Stimulated activated CD8-positive, alpha-beta memory T cell treated with anti-CD3 and anti-CD28 coated beads, Interleukin-2, amount 100 ng/mL, for 1 hour (primary cell): ENCODE measurements at places on chromosomes 1 and 21.

DNA sequence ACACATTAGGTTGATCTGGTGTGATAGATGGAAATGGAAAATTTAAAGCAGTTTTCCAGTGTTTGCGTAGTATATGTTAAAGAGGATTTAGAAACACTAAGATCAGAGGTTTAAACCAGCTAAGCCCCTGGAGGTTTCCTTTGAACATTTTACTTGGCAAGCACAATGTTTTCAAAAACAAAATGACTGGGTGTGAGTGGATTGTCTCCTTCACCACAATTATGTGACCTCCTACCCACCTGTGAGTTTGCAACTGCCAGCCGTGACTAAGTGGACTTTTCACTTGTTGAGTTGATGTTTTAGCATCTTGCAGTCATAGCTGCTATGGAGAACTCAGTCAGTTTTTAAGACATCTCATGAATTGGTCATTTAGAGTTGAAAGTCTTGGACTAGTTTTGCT is 4.7 kb downstream of the CCDC190 start:
- DNase-seq: no peak

GRCh38 chr1:7644086-7644485 is 127.0 kb upstream of the VAMP3 start:
- DNase-seq: no peak

DNA sequence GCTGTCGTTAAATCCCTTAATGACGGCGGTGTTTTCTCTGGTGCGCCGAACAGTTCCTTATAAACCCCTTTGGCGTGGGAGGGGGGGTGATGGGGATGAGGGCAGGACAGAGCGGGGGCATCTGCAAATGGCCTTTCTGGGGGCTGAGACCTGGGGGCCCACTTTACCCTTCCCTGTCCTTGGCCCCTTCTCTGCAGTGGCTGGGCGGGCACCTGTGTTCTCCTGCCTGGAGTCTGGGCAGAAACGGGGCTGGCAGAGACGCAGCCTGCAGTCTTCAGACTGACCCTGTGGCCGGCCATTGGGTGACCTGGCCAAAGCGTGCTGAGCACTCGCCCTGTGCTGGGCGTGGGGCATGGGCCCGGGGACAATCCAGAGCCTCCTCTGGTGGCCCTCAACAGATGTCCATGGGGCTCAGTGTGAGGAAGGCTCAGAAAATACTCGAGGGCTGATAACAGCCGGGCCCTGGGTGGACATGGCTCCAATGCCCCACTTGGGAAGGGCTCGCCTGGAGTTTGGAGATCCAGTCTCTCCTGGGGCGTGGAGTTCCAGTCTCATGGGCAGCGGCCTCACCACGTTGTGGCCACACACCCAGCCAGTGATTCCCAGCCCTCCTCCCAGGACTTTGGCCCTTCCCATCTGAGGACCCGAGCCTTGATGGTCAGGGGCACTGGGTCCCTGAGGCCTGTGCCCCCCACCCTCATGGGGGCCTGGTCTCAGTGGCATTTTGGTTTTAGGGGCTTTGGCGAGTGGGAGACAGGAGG is 50.8 kb upstream of the ACTRT2 start:
- DNase-seq: no peak

- no peak for DNase-seq
Observed at GRCh38 chr1:205980237-205980870, 22.8 kb downstream of the RAB7B start.

- DNase-seq: no peak
Observed at GRCh38 chr1:29356663-29357062, 120.3 kb downstream of the PTPRU start.

GRCh38 chr1:55213885-55214211 is 1.3 kb downstream of the USP24 start:
- DNase-seq: no peak

- DNase-seq: no peak
Observed at GRCh38 chr21:38712664-38713063, 93.1 kb upstream of the ETS2 start.

DNA sequence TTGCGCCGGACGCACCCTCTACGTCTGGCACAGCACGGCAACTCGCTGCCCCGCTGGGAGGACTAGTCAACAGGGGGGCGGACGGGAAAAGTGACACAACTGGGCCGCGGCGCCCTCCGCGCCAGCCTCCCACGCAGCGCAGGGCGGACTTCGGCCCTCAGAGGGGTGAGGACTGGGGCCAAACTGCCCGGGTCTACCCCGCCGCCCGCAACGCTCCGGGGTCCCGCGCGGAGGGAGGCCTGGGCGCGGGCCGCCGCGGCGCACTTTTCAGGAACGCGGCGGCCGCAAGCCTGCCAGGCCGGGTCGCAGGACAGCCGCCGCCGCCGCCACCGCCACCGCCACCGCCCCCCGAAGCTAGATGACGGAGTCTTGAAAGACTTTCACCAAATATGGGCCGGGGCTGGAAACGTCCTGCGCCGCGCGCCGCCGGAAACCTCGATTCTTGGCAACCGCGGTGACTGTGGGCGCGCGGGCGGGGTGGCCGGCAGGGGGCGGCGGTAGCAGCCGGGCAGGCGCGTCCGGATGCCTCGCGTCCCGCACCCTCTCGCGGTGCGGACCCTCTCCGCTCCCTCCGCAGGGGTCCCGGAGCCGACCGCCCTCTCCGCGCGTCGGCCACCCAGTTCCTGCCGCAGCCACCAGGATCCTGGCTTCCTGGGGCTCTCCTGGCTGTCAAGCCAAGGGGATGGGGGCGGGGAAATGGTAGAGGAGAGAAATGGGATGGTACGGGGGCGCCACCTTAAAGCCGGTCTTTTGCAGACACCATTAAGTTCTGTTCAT is 3.7 kb upstream of the CCN1 start:
- DNase-seq: no peak

- no peak for DNase-seq
Observed at GRCh38 chr21:34762786-34763185, 94.0 kb downstream of the CLIC6 start.

DNA sequence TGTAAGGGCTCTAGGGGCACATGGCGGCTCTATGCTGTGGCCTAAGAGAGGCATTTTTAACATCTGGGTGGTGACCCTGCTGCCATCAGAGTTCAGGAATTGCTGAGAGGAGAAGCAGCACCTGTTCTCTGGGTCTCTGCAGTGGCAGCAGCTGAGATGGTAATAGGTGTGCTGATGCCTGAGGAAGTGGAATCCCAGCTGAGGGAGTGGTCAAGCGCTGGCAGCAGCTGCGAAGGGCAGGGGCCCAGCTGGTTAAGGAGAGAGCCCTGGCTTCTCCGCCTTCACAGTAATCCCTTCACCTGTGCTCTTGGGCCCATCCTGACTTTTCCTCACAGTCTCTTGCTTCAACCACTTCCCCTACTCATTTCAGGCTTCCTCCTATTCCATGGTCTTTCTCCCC is 39.8 kb downstream of the GJA5 start:
- DNase-seq: no peak

- no peak for DNase-seq
Observed at GRCh38 chr1:205630241-205630640, 1.6 kb downstream of the ELK4 start.

DNA sequence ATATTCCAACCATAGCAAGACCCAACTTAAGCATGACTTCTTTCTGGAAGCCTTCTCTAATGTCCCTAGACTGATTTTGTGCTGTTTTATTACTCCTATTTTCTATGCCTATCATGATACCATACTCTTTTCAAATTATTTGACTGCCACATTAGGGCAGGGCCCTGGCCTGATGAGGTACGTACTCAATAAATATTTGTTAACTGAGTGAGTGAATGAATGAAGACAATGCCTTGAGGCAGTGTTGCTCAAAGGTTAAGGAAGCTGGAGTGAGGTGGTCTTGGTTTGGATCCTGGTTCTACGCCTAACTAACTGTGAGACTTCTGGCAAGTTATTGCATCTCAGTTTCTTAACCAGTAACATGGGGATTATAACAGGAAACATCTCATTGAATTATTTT is 38.3 kb upstream of the BACH1 start:
- no peak for DNase-seq

DNA sequence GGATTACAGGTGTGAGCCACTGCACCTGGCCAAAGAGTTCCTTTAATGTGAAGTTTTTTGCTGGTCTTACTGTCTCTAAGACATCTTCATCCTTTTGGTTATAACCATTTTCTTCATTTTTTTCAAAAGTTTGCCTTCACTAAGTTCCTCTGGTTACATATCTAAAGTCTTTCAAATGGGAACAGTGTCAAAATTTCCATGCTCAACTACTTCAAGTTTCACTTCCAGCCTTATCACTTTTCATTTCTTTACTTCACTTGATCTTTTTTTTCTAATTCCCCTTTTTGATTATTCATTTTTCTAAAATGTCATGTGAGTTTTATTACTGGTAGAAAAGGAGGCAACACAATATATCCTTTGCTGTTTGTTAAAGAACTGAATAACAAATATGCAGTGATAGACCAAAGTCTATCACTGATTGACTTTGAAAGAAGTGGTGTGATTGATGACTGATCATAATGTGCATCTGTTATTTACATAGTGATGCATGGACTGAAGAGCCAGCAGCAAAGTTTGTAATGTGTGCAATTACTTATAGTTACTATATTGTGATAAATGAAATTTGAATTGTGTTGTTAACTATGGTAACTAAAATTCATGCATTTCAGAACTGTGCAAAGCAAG is 16.0 kb upstream of the ZFYVE9 start:
- DNase-seq: no peak

DNA sequence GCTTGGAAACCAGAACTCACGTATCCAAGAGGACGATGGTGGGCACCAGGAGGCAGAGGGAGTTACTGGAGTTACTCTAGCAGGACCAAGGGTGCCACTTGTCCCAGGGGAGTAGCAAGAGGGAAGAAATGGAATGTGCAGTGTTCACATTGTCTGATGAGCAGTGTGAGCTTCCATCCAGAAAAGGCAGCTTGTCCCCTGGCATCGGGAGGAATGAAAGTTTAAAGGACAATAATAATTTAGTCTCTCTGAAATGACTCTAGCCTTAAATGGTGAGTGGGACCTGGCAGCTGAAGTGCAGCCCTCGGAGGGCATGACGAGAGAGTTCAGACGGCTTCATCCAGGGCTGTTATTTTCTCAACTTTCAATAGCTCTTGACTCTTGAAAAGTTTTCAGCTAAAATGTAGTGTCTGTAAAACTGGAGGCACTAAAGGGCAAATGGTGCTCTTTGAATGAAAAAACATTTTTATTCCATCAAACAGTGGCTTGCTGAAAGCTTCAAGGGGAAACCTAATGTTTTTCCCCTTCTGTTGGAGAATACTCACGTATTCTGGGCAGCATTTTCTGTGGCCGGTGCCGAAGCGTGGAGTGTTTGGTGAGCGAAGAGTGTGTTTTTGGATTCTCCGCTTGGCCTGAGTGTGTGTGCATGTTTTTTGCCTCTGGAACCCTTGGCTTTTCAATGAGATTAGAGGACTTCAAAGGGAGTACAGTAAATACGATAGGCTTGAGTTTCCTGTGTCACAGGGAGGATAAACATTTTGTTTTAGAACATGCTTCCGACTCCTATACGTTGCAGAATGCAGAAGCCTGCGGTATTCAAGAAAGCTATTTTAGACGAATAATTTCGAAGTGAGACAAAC is 157.3 kb downstream of the GALNT2 start:
- DNase-seq: no peak

DNA sequence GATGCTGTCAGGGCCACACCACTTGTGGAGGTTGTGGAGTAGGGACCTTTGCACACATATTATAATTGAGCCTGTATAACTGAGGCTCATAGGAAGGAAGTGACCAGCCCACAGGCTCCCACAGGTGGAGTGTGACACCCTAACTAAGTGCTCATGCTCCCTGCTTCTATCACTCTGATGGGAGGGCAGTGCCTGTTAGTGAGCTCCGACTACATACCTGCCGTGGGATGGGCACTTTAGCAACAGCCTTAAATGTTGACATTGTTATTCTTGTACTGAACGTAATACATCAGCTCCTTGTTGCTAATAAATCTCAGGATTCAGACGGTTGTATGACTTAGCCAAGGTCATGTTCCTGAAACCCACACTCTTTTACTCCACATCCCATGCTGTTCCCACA is 58.0 kb downstream of the BEND5 start:
- DNase-seq: no peak

DNA sequence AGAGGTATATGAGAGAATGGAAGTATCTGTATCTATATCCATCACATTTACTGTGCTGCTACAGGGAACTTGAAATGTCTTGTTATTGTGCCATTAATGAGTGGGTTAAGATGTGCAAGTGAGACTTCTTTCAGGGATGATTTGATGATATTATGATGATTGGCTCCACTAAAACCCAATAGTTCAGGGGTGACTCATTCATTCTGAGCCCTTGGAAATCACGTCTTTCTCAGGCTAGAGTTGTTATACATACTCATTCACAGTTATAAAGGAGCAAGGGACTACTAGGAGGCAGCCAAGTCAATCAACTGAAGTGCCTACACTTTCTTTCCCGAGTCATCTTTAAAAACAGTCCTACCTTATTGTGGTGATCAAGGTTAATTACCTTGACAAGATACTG is 1109.8 kb upstream of the B3GALT2 start:
- DNase-seq: no peak

DNA sequence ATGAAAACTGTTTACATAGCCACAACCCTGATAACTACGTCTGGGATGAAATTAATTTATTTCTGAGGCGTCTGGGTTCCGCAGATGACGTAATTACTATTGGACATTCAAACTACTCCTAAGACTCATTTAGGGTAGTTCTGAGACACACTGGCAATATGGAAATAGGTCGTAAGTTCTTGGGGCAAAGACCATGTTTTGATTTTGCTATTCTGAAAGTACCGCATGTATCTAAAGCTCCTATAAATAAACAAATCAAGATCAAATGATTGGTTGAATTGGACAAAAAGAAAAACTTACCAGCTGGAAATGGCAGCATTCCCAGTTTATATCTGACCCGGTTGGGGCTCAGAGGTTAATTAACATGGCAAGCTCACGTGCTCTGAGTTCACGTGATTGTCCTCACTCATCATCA is 74.3 kb downstream of the DHRS3 start:
- DNase-seq: no peak

DNA sequence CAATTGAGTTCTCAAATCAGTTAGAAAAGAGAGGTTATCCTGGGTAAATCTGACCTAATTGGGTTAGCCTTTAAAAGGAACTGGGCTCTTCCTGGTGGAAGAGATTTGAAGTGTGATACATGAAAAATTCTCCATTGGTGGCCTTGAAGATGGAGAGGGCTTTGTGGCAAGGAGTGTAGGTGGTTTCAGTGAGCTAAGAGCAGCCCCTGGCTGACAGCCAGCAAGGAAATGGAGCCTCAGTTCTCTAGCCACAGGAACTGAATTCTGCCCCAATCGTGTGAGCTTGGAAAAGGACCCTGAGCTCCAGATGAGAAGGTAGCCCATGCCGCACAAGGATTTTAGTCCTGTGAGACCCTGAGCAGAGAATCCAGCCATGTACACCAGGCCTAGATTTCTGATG is 12.7 kb upstream of the HYI start:
- DNase-seq: no peak

- no peak for DNase-seq
Observed at GRCh38 chr1:3018576-3018975, 2.7 kb upstream of the ACTRT2 start.

DNA sequence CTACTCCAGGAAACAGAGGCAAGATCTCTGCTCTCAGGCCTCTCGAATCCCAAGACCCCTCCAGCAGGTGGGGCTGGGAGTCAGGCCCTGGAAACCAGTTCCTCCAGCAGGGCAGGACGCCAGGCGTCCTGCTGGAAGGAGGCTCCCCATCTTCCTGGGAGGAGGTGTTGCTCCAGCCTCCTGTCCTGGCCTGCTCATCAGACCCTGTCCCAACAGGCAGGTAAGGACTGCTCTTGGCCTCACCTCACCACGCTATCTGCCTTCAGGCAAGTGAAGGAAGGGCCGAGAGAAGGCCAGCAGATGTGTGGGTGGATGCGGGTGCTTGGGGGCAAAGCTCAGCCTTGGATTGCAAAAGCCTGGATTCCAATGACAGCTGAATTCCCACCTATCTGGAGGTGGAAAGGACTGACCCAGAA is 82.9 kb downstream of the SSBP3 start:
- no peak for DNase-seq
